ENCODE measurements at places on chromosomes 1 and 21.

DNA sequence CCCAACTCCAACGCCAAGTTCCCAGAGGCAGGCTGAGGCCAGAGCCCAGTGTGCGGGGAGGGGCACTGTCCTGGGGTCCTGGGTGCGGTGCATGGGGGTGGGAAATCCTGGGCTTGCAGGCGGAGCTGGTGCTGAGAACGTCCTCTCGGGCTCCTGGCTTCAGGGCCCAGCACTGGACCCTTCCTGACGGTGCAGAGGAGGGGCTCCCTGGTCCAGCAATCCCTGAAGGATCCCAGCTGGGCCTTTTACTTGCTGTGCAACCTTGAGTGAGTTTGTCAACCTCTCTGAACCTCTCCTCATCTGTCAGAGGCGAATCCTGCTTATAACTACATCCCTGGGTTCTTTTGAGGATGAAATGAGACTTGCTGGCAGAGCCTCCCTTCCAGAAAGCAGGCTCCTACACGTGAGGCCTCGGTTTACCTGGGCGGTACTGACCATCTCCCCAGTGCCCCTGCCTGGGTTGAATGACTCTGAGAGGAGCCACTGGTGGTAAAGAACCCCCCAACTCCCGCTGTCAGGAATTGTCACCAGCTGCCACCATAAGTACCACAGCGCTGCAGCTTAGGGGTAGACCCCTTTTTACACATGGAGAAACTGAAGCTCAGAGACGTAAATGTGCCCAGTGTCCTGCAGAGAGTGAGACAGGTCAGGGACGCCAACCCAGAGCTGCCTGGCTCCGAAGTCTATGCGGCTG is 77.3 kb downstream of the DHRS3 start:
- no peak for DNase-seq

DNA sequence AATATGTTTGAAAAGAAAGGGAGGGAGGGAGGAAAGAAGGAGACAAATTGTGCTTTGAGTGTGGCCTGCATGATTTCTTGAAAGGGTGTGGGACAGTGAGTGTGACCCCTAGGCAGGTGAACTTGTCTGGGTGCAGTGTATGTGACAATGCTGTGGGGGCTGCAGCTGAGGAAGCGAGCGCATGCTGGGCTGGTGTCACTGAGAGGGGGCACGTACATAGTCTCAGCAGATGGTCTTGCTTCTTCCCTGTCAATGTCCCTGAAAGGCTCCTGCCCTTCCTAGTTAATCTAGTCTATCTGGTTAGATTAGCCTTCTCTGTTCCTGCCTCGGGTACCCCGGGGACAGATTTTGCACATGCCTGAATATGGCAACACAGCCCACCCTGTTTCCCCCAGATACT is 9.8 kb downstream of the FAAH start:
- DNase-seq, result no peak

DNA sequence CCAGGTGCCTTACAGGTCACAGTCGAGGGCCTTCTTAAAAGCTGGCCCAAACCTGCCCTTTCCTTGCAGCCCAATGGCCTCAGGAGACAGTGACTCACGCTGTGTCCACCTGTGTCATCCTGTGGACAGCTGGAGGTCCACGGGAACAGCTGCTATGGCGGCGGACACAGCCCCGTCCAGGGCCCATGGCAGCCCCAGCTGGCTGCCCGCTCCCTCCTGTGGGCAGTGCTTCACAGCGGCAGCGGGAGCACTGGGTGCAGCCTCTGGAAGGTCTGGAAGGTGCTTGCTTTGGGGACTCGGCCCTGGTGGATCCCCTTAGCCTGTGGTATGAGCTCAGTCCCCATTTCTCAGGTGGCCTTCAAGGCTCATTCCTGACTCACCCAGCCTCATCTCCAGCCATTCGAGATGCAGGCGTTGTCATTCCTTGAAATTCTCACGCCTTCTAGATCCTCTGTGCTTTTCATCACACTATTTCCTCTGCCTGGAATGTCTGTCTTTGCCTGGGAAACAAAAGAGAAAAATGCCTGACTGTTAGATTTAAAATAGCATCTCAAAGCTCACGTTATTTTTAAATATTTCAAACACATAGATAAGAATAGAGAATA is 86.8 kb downstream of the KIF26B start:
- no peak for DNase-seq

GRCh38 chr1:188761226-188761625 is 1716.4 kb downstream of the BRINP3 start:
- DNase-seq, result no peak

DNA sequence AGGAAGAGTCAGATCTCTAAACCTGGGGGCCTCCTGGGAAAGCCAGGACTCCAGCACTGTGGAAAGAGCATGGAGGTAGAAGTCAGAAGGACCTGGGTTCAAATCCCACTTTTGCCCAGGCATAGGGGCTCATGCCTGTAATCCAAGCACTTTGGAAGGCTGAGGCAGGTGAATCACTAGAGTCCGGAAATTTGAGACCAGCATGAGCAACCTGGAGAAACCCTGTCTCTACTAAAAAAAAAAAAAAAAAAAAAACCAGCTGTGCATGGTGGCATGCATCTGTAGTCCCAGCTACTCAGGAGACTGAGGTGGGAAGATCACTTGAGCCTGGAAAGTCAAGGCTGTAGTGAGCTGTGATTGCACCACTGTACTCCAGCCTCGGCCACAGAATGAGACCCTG is 31.8 kb downstream of the LDLRAP1 start:
- DNase-seq, result no peak

Data from astrocyte (in vitro differentiated cells and primary cell).